ENCODE measurements at places on chromosomes 6 and 20.

GRCh38 chr6:141484711-141485110, 648.0 kb upstream of the GJE1 start:
- no peak for DNase-seq

GRCh38 chr20:23159947-23160318, 73.8 kb upstream of the CD93 start:
- no peak for DNase-seq

- no peak for DNase-seq
Measured at GRCh38 chr6:126805861-126806260, 312.6 kb upstream of the RSPO3 start.

DNA sequence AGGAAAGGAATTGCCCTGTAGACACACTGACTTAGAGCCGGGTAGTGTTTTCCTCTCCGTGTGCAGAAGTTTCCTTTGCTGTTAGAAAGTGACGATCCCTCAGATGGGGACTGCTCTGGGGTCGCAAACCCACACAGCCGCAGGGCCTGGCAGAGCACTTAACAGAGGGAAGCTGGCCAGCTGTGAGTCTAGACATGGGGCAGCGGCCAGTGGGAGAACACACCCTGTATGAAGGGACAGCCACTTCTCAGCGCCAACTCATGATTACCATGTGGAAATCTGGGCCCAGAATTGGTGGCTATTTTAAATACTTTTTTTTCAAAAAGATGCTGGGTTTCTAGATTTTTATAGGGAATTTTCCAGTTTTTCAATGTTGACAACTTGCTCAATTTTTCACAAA, 39.4 kb downstream of the SLC9A8 start:
- DNase-seq, result no peak

GRCh38 chr6:52538252-52538900, 38.5 kb downstream of the TRAM2 start:
- no peak for DNase-seq

DNA sequence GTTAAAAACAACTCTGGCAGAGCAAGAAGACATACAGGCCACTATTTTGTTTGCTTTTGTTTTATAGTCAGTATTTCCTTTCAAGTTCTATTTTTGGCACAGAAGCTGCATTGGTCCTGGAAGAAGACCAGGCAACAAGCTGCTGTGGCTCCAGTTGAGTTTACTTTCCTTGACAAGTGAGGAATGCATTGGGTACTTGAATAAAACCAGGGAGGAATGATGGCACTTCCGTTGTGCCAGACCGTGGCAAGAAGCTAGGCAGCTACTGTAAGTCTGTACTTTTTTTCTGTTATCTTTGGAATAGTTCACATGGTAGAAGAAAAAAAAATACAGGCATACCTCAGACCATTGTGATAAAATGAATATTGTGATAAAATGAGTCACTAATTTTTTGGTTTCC, 66.3 kb downstream of the NCOA3 start:
- no peak for DNase-seq
